ENCODE measurements at places on chromosomes 11 and 22.

- no peak for DNase-seq
These were observed 48.2 kb downstream of the C11orf91 start for GRCh38 chr11:33652431-33652830.

- DNase-seq: peak; percentile 22
These were observed 77.8 kb upstream of the CADM1 start for GRCh38 chr11:115581871-115582639.

DNA sequence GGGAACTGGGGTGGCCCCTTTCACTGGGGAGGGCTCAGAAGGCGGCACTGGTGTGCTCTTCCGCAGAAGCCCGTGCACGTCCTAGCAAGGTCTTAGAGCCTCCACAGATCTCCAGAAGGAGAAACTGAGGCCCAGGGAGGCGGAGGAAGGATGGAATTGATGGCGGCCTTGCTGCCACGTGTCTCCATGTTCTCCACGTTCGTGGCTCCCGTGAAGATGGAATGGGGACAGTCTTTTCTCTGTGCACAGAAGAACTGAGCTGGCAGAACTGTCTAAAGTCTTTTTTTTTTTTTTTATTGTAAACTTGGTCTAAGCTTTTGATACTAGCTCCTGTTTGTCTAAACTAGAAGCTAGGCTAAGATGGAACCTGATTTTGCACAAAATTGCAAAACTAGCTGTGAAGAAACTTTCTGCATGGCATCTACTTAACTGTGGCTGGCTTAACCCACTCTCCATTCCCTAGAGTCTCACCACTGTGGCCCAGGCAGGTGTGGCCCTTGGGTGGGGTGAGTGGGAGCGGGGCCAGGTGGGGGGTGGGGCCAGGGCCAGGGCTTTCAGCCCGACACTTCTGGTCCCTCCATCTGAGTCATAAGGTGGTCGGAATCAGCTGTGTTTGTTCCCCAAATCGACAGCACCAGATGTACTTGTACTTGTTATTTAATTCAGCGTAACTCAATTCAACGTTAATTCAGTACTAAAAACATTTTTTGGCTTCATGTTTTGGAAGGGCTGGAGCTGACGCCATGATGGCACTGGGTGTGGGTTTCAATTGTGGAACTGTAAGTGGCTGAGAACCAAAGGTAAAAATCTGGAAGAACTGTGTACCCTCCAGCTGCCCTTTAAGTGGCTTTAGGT is 120.7 kb downstream of the MPPED1 start:
- DNase-seq: no peak

GRCh38 chr11:57116654-57117053 is 65.1 kb upstream of the LRRC55 start:
- DNase-seq: peak; percentile 32

GRCh38 chr11:61123775-61124571 is 21.7 kb downstream of the CD5 start:
- DNase-seq: no peak

DNA sequence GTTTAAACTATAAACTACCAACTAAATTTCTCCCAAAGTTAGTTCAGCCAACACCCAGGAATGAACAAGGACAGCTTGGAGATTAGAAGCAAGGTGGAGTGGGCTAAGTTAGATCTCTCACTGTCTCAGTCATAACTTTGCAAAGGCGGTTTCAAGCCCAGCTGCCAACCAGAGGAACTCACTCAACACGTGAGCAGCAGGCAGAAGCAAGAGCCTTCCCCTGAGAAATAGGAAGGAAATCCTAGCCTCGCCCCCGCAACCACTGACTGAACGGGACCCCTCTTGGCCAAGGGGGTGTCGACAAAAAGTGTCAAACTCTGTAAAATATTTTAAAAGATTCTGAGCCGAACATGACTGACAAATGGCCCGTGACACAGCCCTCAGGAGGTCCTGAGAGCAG is 4.4 kb upstream of the KRTAP5-9 start:
- no peak for DNase-seq

- no peak for DNase-seq
These were observed 34.6 kb upstream of the ANO1 start for GRCh38 chr11:70043482-70043881.

Measured in WTC11 (cell line).